ENCODE measurements at places on chromosomes 2 and 18.

GRCh38 chr2:67322353-67323001, 74.7 kb upstream of the ETAA1 start:
- no peak for DNase-seq

DNA sequence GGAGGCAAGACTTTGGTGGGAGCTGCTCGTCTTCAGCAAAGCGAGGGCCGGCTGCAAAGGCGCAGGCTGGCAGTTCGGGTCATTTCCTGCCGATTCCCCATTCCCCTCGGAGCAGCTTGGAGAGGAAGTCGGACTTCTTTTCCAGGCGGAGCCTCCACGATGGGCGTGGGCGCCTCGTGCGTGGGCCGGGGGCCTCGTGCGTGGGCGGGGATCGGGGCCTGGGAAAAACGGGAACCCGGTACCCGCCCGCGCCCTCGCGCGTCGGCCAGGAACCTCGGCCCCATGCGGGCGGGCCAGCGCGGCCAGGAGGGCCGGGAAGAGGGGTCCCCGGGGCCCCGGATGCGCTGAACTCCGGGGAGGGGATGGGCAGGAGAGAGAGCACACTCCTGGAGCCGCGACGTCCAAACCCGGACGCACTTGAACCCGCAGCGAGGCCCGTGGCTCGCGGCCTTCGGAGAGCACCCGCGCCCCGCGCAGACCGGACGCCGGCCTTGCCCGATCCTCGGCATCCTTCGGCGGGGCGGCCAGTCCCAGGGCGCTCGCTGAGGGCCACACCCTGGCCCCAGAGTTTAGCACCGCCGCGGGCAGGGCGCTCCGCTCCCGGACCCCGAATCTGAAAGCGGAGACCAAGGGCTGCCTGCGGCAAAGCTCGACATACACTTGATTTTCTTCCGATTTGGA, 368.4 kb downstream of the MTX2 start:
- no peak for DNase-seq

GRCh38 chr2:64404743-64405142, 49.2 kb upstream of the LGALSL start:
- no peak for DNase-seq

DNA sequence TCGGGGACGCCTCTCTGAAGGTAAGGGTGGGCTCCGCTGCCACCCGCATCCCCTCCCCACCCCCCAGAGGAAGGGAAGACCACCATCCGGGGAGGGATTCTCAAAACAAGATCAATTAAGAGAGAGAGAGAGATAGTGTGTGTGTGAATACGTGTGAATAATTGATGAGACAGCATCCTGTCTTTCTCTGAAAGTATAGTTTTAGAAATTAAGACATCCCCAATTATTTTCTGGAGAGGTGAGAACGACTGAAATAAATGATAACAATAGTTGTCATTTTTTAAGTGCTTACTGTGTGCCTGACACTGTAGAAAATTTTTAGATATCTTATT, 751 bp downstream of the IL18R1 start:
- DNase-seq, result no peak
